Thymus (tissue), 14 donors: ENCODE measurements at places on chromosomes 4 and X. TPM values are rescaled to one million over a fixed set of nuclear protein-coding genes. Genes with fewer than 3 reads are reported as not detected.
A peak's percentile ranks its signal among the peaks of the same experiment; 100 is the strongest.

The AR gene
- 6.0 TPM for total RNA-seq

The BRS3 gene
- 0.05 TPM for total RNA-seq

The KDR gene
- total RNA-seq, result 10.2 TPM

The MTTP gene
- total RNA-seq, result 0.42 TPM

The KCNIP4 gene
- total RNA-seq, result not detected

The DGKK gene
- total RNA-seq, result under 0.01 TPM

The PTTG2 gene
- 0.09 TPM for total RNA-seq

The TCEAL7 gene
- total RNA-seq, result 6.1 TPM

GRCh38 chr4:164012396-164013027, 518.0 kb downstream of the TMA16 start:
- no peak for DNase-seq

GRCh38 chr4:49032440-49033161, 46.5 kb downstream of the CWH43 start:
- DNase-seq, result no peak

DNA sequence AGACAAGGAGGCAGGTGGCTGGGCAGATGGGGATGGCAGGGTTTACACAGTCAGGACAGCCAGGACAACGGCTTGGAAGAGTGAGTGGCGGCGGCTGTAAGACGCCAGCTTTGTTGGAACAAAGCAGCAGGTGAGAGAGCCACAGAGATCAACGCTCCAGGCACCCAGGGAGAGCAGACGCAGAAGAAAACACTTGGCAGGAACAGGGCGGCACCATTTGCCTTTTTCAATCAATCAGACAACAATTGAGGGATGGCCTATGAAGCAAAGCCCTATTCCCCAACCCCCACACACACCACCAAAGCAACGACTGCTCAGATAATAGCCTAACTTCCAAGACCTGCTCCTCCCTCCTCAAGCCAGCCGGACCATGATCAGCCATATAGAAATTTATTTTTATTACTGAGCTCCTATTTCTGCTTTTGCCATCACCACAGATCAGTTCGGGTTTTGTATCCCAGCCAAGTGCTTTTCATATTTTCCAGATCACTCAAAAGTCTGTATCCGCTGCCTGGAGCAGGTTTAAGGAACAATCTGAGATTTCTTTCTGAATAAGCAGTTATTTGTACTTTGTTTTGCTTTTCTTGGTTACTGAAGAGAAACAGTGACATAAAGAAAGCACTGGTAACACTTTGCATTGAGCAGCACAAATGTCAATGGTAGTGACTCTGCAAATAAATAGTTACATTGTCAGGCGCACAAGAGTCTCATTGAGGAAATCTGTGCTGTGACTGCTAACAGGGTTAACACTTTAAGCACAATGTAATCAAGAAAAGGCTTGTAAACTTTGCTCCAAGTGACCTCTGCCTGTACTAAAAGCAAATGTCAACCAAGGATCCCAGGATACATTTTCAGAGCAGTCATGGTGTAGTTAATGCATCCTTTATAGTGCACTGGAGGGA, 81.8 kb upstream of the RBPJ start:
- no peak for DNase-seq

DNA sequence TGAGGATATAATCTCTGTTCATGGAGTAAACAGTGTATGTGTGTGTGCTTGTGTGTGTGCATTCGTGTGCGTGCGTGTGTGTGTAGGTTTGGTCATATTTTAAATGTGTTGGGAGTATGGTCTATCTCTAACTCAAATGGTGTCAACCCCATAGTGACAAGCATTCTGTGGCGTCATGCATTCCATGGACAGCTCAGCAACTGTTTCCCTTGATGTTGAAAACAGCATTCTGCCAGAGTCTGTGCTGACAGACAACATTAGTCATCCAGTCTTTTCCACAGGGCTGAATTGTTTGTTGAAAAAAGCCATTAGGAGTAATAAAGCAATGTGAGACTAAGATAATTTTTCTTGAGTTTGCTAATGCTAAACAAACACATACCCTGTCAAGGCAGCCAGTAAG, 706.6 kb downstream of the PCDH19 start:
- no peak for DNase-seq

- DNase-seq, result peak; percentile 54
Measured at GRCh38 chr4:10015140-10015753, 6.0 kb downstream of the SLC2A9 start.

GRCh38 chr4:140233791-140234696, 80.1 kb upstream of the MAML3 start:
- no peak for DNase-seq

DNA sequence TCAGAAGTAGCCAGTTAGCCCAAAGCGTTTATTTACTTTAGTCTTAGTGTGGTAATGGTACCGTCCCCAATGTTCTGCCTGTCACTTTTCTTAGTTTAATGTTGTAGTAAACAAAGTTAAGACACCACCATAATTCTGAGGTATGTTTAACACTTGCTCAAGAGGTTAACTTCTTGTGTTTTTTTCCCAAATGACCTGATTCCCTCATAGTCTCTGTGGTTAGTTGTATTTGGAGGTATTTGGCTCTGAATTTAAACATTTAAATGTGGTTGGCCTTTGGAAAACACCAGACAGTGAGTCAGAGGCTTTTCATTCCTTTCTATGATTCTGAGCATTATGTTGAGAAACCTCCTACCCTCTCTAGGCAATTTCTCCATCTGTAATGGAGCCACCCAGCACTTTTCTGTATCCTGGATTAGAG, 47.9 kb downstream of the CXCL1 start:
- DNase-seq, result no peak

DNA sequence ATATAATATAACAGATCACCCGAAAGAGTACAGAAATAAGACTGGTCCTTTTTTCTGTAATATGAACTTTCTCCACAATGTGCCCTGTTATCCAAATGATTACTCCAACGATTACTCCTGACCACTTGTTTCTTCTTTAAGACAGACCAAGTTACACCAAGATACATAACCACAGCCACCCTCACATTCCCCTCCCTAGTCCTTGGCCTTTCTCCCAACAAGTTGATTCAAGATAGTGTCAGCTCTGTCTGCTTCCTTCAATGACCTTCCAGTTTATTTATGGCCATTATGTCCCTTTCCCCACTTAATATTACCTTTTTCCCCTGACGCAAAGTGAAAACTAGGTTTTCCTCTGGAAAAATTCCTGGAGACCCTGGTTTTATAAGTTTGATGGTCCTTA, 397.2 kb downstream of the FAM47B start:
- DNase-seq, result no peak

GRCh38 chr4:35556387-35556786, 687.9 kb downstream of the ARAP2 start:
- DNase-seq, result no peak

GRCh38 chrX:9370893-9371292, 94.0 kb upstream of the TBL1X start:
- no peak for DNase-seq

GRCh38 chr4:170124406-170124805, 34.6 kb upstream of the AADAT start:
- DNase-seq, result no peak

DNA sequence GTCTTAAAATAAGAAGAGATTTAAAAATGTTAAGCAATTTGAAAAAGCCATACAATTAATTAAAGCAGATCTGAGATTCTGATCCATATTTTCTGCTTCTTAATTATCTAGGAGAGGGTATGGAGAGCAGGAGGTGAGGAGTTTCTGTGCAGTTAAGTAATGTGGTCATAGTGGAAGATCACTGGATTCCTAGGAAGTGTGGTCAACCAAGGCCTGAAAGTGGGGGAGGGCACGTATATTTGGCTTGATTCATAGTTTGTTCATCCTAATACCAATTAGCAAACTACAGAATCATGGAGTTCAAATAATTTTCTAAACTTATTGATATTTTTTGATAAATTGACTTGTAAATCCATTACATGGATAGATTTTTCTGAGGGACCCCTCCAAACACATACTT, 768.3 kb downstream of the RAPGEF2 start:
- no peak for DNase-seq

- DNase-seq, result no peak
Measured at GRCh38 chr4:135282676-135283075, 1081.1 kb upstream of the PABPC4L start.

GRCh38 chrX:13897566-13897965, 80.7 kb upstream of the GPM6B start:
- no peak for DNase-seq

- DNase-seq, result no peak
Measured at GRCh38 chr4:85672959-85673358, 198.0 kb downstream of the ARHGAP24 start.

DNA sequence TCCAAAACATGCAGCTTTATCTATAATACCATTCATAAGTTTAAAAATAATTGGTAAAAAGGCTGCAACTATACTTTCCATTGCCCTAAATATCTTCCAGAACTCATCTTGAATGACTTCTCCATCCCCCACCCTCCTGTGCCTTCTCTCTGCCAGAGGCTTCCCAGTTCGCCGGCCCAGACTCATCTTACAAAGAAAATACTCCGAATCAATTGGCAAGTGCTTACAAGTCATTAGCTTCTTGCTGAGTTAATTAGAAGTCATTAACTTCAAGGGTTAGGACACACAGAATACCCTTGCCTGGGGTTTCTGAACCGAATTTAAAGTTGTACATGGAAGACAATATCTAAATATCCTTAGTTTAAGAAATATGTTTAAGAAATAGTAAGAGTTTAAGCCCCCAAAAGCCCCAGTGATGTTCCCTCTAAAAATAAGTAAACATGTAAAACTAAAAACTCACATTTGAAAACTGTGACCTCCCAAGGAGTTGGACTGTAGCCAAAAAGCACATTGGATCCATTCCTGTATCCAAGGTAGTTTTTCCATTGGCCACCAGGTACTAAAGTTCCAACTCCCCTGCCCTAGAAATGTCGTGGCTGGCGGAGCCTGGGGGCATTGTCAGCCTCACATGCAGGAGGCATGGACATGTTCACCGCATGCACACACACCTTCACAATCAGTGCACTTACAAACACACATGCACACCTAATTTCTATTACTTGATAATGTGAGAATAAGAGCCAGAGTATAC, 535.2 kb upstream of the FAT1 start:
- DNase-seq, result no peak

GRCh38 chr4:123826896-123827295, 430.3 kb downstream of the SPRY1 start:
- DNase-seq, result no peak

DNA sequence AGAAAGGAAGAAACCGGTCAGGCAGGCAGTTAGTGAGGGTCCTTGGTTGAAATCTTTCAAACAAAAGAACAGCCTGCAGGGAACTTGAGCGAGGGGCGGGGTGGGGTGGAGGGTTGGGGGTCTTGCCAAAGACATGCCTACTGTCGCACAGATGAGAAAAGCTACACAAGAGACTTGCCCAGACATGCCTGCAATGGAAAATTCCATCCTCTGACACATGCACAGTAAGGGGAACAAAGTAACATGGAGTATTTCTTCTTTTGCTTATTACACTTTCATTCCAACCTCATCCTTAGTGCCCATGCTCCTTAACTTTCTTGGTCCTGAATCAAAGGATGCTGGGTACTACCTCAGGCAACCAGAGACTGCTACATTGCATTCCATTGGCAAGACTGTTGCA, 1491.2 kb downstream of the STIM2 start:
- no peak for DNase-seq

GRCh38 chr4:128565565-128566186, 243.8 kb upstream of the JADE1 start:
- no peak for DNase-seq

DNA sequence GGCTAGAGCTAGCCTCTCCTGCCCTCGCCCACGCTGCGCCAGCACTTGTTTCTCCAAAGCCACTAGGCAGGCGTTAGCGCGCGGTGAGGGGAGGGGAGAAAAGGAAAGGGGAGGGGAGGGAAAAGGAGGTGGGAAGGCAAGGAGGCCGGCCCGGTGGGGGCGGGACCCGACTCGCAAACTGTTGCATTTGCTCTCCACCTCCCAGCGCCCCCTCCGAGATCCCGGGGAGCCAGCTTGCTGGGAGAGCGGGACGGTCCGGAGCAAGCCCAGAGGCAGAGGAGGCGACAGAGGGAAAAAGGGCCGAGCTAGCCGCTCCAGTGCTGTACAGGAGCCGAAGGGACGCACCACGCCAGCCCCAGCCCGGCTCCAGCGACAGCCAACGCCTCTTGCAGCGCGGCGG, at the start of gene AR:
TSS of gene AR (plus strand) at position 204 of the 400 bp plus-strand sequence. CDS start 1,126 bp downstream, outside the sequence.
- peak; percentile 62 for DNase-seq

DNA sequence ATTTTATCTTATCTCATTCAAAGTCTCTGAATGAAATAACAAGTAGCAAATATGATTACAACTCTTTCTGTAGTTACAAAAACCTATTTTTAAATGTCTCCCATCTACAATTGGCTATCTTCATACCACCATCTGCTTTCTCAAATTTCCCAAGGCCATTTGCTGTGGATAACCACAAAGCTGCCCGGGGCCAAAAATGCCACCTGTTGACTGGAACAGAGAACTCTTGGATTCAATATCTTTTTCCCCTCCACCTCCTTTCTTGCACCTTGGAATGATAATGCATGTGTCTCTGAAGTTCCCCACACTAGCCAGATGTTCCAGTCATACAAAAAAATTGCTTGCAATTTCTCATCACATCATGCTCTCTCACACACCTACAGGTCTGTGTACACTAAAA, 93.3 kb upstream of the SCML1 start:
- DNase-seq, result no peak

- DNase-seq, result no peak
Measured at GRCh38 chrX:154300816-154301215, 5.2 kb downstream of the TKTL1 start.

GRCh38 chr4:182554736-182555135, 311.5 kb downstream of the TENM3 start:
- no peak for DNase-seq

DNA sequence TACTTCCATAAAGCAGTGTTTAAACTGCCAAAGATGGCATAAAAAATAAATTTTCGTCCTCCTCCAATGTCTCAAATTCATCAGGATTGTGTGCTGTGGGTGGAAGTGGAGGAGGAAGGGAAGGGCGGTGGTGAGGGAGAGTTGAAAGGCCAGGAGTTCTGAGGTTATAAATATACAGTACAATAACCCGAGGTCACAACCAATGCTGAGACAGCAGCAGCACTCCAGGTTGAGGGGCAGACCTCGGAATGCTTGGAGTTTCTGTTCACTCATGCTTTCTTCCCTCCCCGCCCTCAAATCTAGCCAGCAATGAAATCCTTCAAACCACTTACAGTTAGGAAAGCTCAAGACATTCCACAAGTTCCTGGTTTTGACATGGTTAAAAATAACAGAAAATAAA, 134.0 kb upstream of the SMAD1 start:
- no peak for DNase-seq

DNA sequence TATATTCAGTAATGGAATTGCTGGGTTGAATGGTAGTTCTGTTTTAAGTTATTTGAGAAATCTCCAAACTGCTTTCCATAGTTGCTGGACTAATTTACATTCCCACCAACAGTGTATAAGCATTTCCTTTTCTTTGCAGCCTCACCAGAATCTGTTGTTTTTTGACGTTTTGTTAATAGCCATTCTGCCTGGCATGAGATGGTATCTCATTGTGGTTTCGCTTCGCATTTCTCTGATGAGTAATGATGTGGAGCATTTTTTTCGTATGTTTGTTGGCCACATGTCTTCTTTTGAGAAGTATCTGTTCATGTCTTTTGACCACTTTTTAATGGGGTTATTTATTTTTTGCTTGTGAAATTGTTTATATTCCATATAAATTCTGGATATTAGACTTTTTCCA, 13.6 kb upstream of the MAGED4B start:
- no peak for DNase-seq
